ENCODE measurements at places on chromosomes 12 and 14. TPM values are rescaled to one million over a fixed set of nuclear protein-coding genes. Genes with fewer than 3 reads are reported as not detected.
A peak's percentile ranks its signal among the peaks of the same experiment; 100 is the strongest.

- DNase-seq = no peak
Observed at GRCh38 chr12:82434392-82434911, 76.1 kb downstream of the METTL25 start.

DNA sequence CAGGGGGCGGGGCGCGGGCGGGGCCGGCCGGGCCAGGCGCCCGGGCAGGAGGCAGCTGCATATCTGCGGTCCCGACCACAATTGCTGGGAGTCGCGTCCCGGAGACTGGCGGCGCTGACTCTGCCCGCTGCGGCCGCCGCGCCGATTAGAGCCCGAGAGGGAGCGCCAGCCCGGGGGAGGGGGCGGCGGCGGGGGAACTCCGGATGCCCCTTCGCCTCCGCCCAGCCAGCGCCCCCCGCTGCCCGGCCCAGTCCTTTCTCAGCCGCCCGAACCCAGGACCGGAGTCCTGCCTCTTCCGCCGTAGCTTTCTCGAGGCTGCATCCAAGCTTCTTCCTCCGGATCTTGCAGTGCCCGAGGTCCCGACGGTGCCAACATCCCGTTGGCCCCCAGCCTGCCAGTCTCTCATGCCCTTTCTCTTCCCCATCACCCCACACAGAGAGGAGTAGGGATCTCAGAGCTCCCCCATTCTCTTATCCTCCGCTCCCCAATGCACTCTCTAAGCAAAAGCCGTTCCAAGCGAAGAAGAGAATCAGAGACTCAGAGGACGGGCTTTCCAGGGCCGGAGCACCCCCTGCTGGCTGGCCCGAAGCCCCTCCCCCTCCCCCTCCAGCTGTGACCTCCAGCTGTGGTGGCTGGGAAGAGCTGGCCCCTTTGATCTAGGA, 8.8 kb upstream of the SP7 start:
- DNase-seq = peak; percentile 71

DNA sequence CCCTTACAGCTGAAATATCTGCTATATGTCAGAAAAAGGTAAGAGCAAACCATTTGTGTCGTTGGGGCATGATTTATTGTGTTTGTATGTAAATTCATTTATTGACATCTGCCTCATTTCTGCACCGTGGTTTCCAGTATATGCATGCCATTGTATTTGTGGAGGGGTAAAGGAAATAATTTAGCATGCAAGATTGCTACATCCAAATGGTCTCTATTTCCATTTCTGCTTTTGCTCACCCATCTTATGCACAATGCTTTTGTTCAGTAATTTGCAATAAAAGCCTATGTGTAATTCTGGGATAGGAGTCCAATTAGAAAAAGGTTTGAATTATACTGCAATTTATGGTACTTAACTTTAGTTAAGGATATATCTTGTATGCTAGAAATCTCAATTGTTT, 101.8 kb downstream of the UNC79 start:
- DNase-seq = no peak

GRCh38 chr12:92341065-92341668, 195.5 kb upstream of the BTG1 start:
- DNase-seq = no peak

GRCh38 chr14:64899958-64900357, 14.3 kb upstream of the CHURC1 start:
- no peak for DNase-seq

GRCh38 chr14:102541771-102542170, 32.2 kb upstream of the ANKRD9 start:
- no peak for DNase-seq

GRCh38 chr14:79513446-79513845, 697.9 kb downstream of the DIO2 start:
- DNase-seq = no peak

GRCh38 chr12:47025798-47026197, 53.6 kb upstream of the PCED1B start:
- no peak for DNase-seq

DNA sequence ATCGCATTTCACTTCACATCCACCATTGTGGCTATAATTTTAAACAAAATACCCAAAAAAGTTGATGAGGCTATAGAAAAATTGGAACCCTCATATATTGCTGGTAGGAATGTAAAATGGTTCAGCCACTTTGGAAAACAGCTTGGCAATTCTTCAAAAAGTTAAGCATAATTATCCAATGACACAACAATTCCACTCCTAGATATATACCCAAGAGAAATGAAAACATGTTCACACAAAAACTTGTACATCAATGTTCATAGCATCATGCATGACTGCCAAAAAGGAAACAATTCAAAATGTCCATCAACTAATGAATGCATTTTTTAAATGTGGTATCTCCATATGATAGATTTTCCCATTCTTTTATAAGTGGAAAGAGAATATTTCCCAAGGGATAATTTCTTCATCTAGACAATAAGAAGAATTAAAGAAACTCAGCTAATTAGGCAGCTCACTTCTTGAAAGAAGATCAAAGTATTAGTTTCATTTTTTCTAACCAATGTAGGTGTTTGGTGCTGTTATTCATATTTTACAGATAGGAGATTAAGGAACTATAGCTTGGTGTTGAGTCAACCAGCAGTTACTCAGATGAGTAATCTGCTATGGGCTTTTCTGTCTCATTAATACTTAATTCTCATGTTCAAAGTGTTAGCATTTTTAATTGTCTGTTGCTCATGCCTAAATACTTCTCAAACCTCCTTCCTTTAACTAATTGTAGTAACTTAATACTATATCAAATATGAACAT, 32.8 kb downstream of the YEATS4 start:
- DNase-seq = no peak

GRCh38 chr14:81471062-81471461, 62.6 kb downstream of the SEL1L start:
- DNase-seq = no peak

ZFP36L1 gene
- 126 TPM for total RNA-seq

DEGS2 gene
- not detected for total RNA-seq

TAC3 gene
- not detected for total RNA-seq
